ENCODE measurements at places on chromosomes 2 and 18. TPM values are rescaled to one million over a fixed set of nuclear protein-coding genes. Genes with fewer than 3 reads are reported as not detected.

- DNase-seq: no peak
- H3K27me3 ChIP-seq: no peaks in the 10 kb centered on the region
- H3K36me3 ChIP-seq: no peaks in the 10 kb centered on the region
- no peaks in the 10 kb centered on the region for H3K4me1 ChIP-seq
These were observed 147.6 kb downstream of the ESCO1 start for GRCh38 chr18:21452796-21453510.

- H3K4me1 ChIP-seq: peaks cover 16% of the 10 kb centered on the region
- H3K27me3 ChIP-seq: no peaks in the 10 kb centered on the region
- peak overlapping the region; percentile 37 for H3K27ac ChIP-seq
- H3K4me3 ChIP-seq: no peak overlapping the region
- H3K36me3 ChIP-seq: peaks cover 49% of the 10 kb centered on the region
These were observed 27.0 kb downstream of the IRS1 start for GRCh38 chr2:226772389-226773179.

DNA sequence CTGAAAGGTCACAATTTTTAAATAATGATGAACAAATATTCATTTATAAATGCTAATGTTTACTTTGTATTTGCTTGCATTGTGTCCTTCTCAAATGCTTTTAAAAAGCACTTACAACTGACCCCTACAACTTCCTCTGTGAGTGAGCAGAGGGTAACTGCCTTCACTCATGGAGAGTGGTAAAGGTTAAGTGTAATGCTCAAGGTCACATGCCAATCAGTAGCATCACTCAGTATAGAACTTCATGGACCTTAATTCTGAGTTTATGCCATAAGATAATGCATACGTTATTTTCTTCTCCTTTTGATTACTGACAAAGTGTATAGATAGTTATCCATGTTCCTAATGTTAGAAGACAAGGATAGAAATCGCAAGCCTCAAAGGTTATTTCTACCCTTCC, 91.8 kb upstream of the SERTAD2 start:
- H3K36me3 ChIP-seq: no peaks in the 10 kb centered on the region
- peaks cover 5% of the 10 kb centered on the region for H3K4me1 ChIP-seq
- no peak for DNase-seq
- H3K27me3 ChIP-seq: no peaks in the 10 kb centered on the region

Gene BMP10
- total RNA-seq: not detected

Gene FAM228A
- total RNA-seq: not detected
